Fibroblast of upper back skin (primary cell): ENCODE measurements at places on chromosomes 6 and 20.
A peak's percentile ranks its signal among the peaks of the same experiment; 100 is the strongest.

DNA sequence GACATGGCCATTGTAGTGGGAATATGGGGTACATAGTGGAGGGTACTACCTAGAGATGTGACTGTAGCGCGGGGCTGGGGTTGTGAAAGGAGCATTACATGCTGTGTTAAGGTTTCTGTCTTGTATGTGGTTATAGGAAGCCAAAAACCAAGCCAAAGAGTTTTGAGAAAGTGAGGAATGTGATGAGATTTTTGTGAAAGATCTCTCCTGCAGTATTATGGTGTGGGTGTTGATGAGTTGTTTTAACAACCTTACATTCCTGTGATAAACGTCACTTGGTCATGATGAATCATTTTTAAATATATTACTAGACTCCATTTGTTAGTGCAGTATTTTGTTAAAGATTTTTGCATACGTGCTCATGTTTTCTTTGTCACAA lies 48.9 kb downstream of the ZFAND3 start:
- peak; percentile 78 for DNase-seq

GRCh38 chr20:31567380-31567720 lies 37.7 kb upstream of the ID1 start:
- DNase-seq, result no peak

DNA sequence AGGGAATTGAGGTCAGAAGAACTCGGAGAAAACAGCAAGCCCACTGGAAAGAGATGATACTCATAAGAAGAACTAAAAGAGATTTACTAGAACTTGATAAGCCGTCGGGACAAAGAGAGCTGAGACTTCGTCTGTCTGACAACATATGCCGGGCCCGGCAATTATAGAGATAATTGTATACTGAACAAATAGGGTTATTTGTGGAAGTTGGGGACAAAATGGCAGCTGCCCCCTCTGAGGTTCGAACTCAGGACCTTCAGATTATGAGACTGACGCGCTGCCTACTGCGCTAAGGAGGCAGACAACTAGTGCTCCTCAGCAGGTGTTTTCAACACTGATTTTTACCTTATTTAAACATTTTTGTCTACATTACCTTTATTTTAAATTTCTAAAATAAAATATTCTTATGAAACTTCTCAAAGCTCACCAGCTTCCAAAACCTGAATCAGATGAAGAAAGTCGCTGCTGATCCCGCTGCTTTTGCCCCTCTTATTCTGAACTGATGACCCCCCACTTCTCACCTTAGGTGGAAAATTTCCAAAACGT lies 29.3 kb upstream of the TRIM27 start:
- DNase-seq, result peak; percentile 78

DNA sequence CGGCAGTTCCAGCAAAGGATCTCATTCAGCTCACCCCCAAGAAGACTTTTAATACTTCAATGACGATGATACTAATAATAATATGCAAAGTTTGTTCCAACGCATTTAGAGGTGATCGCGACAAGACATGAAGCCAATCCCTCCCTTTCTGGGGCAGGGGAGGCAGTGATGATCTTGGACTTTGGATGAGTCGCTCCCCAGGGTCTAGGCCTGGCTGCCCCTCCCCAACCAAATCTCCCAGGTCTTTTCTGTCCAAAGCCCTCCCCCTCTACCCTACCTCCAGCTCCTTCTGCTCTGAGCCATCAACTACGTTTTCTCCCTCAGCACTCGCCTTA lies 33.9 kb downstream of the HLA-A start:
- DNase-seq, result no peak

GRCh38 chr20:24956001-24956841 lies 7.2 kb downstream of the CST7 start:
- no peak for DNase-seq

GRCh38 chr20:20237093-20237959 lies 130.6 kb upstream of the INSM1 start:
- peak; percentile 25 for DNase-seq

DNA sequence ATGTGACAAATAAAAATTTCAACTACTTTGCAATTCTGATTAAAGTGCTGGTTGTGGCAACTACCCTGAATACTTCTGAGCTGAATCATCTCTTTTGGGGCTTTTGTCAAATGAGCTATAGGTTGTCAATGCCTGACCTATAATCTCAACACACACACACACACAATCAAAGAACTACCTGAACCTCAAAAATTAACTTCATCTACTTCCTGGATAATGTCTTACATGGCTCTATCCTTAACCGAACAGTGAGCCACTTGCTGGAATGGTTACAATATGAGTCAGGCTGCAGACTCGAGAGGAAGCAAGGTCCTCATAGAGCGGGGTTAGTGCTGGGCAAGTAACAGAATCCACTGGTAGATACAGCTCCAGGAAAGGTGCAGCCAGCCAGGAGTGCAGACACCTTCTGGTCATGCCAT lies 70.6 kb upstream of the DST start:
- DNase-seq, result peak; percentile 88

DNA sequence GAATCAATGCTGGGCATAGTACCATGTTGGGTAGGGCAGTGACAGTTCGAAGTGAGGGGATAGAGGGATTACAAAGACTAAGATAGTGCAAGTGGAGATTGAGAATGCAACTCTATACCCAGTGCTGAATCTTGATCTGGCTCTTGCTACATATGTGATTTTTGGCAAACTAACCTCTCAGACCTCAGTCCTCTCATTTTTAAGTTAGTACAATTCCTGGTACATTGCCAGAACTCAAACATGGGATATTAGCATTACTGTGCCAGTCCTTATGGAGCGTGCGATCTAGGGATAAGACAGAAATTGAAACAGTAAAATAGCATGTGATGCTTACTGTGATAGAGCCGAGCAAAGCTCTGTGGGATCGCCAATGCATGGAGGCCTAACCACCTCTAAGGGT lies 188.4 kb downstream of the MTFR2 start:
- no peak for DNase-seq

DNA sequence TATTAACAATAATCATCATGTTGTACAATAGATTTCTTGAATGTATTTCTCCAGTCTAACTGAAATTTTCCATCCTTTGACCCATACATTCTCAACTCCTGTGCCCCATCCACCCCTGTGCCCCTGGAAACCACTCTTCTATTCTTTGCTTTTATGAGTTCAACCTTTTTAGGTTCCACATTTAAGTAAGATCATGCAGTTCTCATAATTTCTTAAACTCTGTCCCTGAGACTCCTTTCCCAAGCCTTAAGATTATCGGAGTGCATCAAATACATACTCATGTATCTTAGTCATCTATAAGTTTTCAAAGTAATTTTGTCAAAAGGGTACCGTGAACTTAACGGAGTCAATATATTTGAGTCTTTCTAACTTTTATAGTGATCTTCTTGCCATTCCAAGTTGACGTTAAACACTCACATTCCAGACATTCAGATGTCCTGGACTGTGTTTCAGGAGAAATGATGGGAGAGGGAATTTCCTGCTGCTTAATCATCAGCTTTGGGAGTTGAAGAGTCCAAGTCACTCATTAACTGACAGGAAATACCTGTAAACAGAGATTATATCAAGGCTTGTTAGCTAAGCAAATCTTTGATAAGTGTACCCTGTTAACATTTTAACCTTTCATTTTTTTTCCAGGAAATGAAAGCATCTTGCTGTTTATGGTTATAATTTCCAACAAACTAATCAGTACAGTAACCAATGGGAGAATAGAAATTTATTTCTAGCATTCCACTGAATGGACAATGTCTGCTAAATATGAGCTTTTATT lies 73.3 kb downstream of the ADGRG6 start:
- DNase-seq, result peak; percentile 97

DNA sequence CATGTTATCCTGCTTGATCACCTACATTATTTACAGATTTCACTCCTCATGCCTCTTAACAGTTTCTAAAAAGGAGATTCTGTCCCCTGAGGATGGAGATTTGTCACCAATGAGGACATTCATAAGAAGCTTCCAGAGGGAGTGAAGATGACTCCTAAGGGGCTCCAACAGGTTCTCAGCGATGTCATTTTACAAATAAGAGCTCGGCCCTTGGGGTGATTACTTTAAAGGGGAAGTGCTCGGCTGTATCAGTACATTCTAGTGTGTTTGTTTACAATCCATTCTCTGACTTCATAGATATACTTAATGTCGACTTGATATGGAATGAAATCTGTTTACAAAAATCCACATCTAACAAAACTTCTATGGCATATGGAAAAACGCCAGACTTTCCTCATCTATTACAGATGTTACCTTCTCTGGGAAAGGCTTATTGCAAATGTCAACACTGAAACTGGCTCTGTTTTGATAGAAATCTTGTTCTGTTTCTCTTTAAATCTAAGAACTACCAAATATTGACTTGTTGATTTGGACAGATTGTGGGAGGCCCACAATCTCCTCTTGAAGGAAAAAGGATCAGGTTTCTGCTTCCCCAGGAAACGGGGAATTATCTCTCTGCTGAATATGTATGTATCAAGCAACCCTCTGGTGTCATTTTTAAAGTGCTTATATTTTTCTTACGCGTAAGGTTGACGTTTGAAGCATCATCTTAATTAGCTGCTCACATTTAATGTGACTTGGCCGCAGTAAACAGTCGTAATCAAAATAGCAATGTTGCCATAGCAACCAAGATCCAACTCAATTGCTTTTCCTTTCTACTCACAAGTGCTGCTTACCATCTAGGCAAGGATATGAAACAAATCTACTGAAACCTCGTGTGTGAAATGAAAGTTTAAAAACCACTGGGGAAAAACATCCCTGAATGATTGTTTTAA lies 95.7 kb downstream of the SHLD1 start:
- no peak for DNase-seq

DNA sequence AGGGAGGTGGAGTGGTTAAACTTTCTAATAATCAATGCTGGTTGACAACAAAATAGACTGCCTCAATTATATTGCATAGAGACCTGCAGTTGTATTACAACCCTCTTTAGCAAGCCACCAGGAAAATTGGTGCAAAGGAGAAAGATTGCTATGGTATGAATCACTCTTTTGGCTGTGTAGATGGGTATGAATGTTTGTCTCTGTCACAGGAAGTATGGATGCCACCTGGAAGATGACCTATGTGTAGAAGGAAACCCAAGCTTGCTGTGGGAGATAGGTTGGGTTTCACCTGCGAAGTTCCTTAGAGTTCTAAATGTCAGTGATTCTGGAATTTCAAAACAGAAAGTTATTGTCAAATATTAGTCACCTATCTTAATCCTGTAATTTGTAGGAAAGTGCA lies 134.6 kb downstream of the SOBP start:
- DNase-seq, result peak; percentile 23

- DNase-seq, result no peak
Observed at GRCh38 chr6:108804956-108805355, 43.3 kb upstream of the ARMC2 start.

DNA sequence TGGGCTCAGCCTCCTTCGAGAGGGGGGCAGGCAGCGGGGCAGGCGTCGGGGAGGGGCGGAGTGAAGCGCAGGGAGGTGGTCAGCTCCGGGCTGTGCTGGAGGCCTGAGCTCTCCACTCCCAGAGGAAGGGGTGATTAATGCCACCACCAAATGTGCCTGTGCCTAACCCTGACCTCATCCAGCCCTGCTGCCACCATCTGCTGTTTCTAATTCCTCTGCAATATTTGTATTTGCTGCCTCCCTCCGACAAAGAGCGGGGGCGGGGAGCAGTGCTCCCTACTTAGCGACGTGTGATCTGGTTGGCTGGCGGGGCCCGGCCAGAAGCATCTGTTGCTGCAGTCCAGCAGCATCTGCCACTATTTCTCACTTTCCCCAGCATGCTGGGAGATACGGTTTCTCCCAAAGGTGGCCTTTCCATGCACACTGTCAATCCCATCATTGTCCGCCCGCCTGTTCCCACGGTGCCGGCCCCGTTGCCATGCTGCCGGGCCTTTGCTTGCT lies 47.0 kb downstream of the DLL1 start:
- DNase-seq, result no peak

- no peak for DNase-seq
Observed at GRCh38 chr20:23282546-23282945, 68.0 kb upstream of the NXT1 start.

- DNase-seq, result no peak
Observed at GRCh38 chr6:169827290-169827717, 75.9 kb downstream of the ERMARD start.

GRCh38 chr20:57611586-57612311 lies 8.5 kb downstream of the ZBP1 start:
- DNase-seq, result no peak

- peak; percentile 83 for DNase-seq
Observed at GRCh38 chr6:72272958-72273357, 348.9 kb upstream of the KCNQ5 start.

GRCh38 chr6:109879521-109879920 lies 98.6 kb upstream of the GPR6 start:
- no peak for DNase-seq

DNA sequence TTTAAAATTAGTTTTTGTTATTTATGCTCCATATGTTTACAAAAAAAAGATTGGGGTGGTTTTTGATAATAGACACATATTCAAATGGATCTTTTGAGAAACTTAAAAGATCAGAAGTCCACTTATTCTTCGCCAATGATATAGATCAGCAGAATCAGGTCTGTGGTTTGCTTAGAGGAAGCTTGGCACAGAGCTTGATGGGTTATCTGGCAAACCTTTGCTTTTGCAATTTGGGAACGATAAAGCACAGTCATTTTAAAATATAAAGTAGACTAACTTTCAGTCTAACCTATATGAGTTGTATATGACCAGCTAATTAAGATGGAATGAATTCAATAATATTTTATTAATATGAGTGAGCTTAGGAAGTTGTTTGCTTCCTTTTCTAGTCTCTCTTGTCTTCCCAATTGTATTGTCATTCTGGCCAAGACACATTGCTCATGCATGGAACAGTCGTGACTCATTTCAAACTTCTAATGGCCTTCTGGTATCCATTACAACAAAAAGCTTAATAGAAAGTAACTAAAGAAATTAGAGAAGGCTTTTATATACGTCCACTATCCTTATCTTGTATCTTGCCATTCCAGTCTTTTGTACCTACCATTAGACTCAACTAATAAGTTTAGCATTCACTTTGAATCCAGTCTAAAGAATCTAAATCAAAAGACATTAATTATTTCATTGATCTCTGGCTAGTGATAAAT lies 118.7 kb downstream of the TBX18 start:
- DNase-seq, result peak; percentile 74

DNA sequence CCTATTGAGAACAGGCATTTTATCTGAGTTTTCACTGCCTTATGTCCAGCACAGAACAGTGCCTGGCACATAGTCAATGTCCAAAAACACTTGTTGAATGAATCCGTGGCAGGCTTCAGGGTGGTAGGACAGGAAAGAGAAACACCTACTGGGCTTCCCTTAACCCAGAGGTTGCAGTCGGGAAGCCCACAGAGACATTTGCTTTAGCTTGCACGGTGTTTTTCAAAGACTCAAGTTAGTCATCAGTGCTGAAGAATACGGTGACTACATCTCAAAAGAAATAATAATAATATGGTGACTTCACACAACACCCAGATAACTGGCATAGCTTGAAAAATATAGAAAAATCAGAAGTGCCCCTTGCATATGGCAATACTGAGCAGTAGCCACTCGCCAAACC lies 160.4 kb downstream of the CD83 start:
- no peak for DNase-seq

GRCh38 chr6:117711369-117711768 lies 36.1 kb downstream of the NUS1 start:
- no peak for DNase-seq

DNA sequence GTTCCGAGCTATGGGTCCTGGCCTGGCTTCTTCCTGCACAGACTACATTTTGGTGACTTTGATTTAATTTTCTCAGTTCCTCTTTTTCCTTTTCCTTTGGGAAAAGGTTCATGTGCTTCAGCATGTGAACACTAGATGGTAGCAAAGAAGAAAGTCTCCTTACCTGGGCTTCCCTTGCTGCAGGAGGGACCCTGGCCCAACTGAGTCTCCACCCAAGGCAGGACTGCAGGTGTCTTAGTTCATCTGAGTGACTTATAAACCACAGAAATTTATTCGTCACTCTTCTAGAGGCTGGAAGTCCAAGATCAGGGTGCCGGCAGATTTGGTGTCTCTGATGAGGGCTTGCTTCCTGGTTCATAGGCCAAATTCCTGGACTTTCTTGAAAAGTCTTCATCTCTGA lies 163.2 kb downstream of the SYCP2 start:
- DNase-seq, result no peak
